ENCODE measurements at places on chromosomes 2 and 18.

DNA sequence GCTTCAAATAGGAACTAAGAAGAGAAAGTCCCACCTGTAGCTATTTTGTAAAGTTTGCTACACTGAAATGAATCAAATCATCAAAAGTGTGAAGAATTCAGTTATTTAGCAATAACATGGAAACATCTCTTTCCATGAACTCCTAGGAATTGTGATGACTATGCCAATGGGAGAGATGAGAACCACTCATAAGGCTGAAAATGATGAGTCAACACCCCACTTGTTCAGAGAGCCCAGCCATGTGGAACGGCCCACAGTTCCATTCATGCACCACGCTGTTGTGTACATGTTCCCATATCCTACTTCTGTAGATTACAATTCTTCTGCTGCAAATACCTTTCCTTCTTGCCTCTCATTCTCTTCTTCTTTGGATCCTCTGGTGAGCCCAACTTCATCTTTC is 645.5 kb upstream of the ID2 start:
- no peak for DNase-seq

DNA sequence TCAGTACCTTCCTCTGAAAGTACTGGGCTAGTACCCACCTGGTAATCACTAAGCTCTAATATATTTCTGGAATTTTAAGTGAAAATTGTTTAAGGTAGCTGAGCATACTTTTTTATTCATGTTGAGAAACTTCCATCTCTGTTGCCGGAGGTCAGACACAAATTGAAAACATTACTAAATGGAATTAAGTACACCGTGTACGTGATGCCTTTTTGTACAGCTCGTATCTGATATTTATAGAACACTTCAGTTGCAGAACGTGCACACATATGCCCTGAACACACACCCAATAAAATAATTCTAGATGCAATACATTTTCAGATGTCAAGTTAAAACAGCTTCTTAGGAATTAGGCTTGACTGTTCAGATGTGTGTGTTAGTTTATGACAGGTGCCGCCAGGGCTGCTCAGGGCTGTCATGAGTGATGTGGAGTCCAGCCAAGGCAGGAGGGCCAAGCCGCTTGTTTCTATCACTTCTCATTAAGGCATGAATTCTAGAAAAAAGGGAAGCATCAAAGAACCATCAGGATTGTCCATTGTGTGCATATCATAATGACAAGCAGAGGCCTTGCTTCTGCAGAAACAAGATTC is 80.9 kb upstream of the FOSL2 start:
- DNase-seq, result no peak

- DNase-seq, result no peak
Measured at GRCh38 chr2:145807968-145808367, 1288.0 kb upstream of the ZEB2 start.

- DNase-seq, result no peak
Measured at GRCh38 chr18:40692871-40693270, 1262.2 kb upstream of the PIK3C3 start.

- DNase-seq, result no peak
Measured at GRCh38 chr2:182655750-182656149, 60.3 kb upstream of the DNAJC10 start.

DNA sequence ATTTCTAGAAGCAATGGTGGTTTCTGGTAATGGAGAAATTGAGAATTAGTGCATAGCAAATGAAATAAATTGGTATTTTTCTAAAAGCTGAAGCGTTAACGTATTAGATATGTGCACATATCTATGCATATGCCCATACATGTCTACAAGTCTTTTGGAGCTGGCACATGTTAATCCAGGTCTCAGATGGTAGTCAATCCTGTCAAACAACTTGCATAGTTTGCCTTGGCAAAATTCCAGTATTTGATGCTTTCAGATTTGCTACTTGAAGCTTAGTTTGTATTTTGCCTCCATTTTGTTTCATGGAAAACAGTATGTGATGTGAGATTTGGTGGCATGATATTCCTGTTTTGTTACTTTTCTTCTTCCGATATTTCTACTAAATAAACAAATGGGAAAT is 304.6 kb downstream of the PARD3B start:
- DNase-seq, result no peak

GRCh38 chr2:36193680-36194079 is 161.9 kb upstream of the CRIM1 start:
- DNase-seq, result no peak

DNA sequence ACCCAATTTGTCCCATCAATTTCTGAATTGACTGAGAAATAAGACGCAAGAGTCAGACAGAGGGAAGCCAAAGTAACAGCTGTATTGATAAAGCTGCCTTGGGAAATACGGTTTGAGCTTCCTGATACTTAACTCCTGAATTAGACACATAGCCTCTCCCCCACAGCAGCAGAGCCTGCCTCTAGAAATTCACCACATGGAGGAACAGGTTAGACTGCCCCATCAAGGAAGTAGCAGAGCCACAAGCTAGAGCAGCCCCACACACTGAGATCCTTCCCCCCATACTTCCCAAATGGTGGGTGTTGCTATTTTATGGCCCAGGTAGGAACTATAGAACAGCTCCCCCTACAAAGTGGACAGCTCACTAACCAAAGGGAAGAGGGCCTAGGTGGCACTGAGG is 220.0 kb downstream of the SMAD2 start:
- no peak for DNase-seq

GRCh38 chr18:58535340-58536201 is 93.3 kb downstream of the ALPK2 start:
- peak; percentile 2 for DNase-seq

- no peak for DNase-seq
Measured at GRCh38 chr2:3670941-3671340, 12.9 kb downstream of the ALLC start.

- DNase-seq, result no peak
Measured at GRCh38 chr2:115838539-115838938, 1396.1 kb downstream of the DPP10 start.

GRCh38 chr2:168076731-168077130 is 170.7 kb downstream of the STK39 start:
- DNase-seq, result no peak

DNA sequence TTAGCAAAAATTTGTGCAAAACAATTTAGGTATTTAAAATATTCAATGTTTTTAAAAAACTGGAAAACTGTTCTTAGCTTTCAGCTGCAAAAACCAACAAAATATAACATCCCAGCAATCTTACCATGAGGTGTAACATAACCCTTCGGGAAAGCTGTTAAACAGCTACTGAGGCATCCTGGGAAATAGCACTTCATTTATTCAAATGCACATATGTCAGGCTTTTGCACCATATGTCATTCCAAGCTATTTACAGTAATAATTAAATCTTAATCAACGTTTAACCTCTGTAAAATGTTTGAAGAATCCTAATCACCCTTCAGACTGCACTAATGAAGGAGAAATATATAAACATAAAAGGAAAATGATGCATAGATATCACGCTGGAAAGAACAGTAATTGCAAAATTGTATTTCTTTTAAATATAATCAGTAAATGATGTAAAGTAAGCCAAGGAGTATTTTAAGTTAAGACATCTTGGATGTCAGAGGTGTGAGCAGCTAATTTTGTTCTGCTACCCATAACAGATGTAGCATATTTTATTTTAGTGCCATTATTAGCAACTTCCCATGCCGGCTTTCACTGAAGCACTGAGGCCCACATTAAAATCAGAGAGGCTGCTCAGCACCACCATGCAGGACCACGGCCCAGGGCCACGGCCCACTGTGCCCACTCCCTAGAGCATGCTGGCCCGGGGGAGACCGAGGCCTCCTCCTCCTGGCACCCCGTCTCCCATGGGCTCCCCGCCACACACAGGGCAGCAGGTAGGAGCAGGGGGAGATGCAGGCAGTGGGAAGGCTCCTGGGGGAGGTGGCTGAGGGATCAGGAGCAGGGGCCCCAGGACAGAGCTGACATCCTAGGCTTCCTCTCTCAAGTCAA is 30.9 kb downstream of the EMX1 start:
- no peak for DNase-seq

DNA sequence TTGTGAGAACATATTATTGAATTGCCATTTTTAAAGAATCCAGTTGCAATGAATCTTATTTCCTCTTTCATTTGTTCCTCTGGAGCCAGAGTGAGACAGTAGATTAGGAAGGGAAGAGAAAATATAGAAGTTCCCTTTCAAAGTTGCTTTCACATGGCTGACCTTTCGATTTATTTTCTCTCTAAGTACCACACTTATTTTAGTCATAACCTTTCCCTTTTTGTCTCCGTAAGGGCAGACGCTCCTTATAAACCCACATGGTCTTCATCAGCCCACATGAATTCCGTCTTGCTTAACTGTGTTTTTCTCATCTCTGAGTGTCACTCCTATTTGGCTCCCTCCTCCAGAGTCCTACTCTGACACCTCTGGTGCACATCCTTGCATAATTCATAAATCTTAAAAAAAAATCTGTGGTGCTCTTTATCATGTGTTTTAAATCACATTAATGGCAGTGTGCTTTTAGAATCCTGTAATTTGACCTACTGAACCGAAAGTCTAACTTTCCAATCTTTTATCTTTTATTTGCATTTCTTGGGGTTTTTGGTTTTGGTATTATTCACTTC is 38.5 kb upstream of the ZNF396 start:
- DNase-seq, result no peak

GRCh38 chr18:1104181-1104881 is 199.7 kb downstream of the ADCYAP1 start:
- DNase-seq, result no peak

DNA sequence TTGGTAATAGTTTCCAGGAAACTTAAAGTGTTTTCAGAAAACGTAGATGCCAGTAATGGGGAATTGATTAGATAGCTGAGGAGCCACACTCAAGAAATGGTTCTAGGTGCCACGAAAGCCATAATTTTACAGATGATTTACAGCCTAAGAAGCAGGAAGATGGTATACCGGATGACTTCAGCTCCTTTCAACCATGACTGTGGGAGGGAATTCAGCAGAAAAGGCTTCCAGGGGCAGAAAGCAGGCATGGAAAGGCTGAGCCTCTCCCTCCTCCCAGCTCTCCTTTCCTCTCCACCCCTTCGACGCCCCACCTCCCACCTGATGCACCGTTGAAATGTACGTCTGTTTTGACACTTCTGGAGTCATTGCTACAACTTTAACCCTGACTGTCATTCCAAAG is 68.6 kb upstream of the SMIM21 start:
- DNase-seq, result no peak

GRCh38 chr18:71666481-71666880 is 877.7 kb downstream of the CBLN2 start:
- DNase-seq, result no peak
